ENCODE measurements at places on chromosomes 4 and X. TPM values are rescaled to one million over a fixed set of nuclear protein-coding genes. Genes with fewer than 3 reads are reported as not detected.

The KLHL13 gene
- 4.6 TPM for total RNA-seq

The FAM9B gene
- not detected for total RNA-seq

The SLC6A14 gene
- not detected for total RNA-seq

The FABP2 gene
- total RNA-seq, result not detected

The TRAPPC2 gene
- 21.9 TPM for total RNA-seq

Data from M059J (cell line).